ENCODE measurements at places on chromosomes 6 and 20. TPM values are rescaled to one million over a fixed set of nuclear protein-coding genes. Genes with fewer than 3 reads are reported as not detected.

DNA sequence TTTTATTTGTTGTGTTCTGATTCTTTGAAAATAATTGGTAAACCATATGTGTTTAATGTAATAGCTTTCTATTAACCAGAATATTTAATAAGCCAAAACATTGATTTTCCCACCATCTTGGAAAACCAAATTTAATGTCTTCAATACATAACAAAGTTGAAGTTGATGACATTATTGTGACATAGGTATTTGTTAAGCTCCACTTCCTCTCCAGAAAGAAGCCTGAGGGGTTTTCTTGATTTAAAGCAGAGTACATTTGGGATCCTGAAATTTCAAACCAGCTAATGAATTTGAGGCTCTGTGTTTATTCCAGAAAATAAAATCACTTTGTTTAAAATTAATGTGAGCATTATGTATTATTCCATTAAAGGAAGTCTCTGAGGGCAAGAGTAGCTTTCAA, 106.3 kb downstream of the PERP start:
- no peak for DNase-seq

TPMT gene
- 15.3 TPM for total RNA-seq

- DNase-seq, result no peak
Measured at GRCh38 chr6:79571030-79571367, 33.8 kb upstream of the LCA5 start.

PDYN gene
- not detected for total RNA-seq

- DNase-seq, result no peak
Measured at GRCh38 chr6:155473741-155474140, 18.1 kb upstream of the NOX3 start.

C6orf163 gene
- 2.0 TPM for total RNA-seq

GRCh38 chr6:139625998-139626975, 251.8 kb upstream of the CITED2 start:
- no peak for DNase-seq

GRCh38 chr6:36805917-36806316, 33.3 kb downstream of the CPNE5 start:
- no peak for DNase-seq

DNA sequence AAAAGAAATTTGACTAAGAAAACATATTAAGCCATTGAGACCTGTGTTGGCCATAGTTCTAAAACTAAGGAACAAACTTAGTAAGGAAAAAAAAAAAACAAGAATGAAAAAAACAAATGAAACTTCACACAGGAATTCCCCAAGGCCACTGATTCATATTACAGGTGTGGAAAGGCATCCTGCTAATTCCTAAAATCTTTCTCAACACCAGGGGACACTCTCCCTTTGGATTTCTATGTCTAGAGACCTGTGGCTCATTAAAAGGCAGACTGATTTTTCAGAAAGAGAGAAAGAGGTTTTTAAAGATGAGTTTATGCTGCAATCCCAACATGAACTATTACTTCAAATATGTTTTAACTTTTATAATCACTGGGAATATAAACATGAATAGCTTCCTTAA, at the start of gene OR12D1:
OR12D1 (plus strand) TSS at position 341 of the 400 bp plus-strand sequence.
- no peak for DNase-seq

EPHA7 gene
- 9.1 TPM for total RNA-seq

- DNase-seq, result no peak
Measured at GRCh38 chr6:123859291-123859690, 55.6 kb downstream of the NKAIN2 start.

FAM110A gene
- 1.2 TPM for total RNA-seq

DNA sequence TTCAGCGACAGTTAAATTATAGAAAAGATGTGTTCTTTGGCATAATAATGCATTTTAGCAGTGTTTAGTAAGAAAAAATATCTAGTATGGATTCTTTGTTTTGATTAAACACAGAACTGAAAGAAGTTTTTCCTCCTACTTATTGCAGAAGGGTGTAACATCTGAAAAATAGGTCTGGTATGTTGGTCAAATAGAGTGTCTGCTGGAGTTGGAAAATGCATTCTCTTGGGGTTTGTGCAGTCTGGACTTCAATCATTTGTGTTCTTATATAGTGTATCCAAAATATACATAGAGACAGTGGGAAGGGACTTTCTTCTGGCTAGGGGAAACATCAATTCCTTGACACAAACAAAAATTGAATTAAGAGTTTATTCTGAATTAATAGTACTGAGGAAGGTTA, 132.4 kb upstream of the MAN1A1 start:
- no peak for DNase-seq

GRCh38 chr20:11338496-11339306, 579.0 kb upstream of the BTBD3 start:
- no peak for DNase-seq

DNA sequence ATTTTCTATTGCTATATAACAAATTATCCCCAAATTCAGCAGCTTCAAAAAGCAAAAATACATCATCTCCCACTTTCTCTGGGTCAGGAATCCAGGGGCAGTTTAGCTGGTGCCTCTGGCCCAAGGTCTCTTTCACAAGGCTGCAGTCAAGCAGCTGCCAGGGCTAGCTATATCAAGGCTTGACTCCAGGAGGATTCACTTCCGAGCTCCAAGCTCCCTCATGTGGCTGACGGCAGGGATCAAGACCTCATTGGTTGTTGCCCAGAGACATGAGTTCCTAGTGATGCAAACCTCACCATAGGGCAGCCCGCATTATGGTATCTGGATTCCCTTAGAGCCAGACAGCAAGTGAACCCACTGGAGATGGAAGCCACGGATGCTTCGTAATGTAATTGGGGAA, 1.3 kb upstream of the VNN1 start:
- DNase-seq, result no peak

GRCh38 chr6:168615837-168616236, 174.9 kb downstream of the SMOC2 start:
- no peak for DNase-seq

BNIP5 gene
- not detected for total RNA-seq

GRCh38 chr6:47788498-47788884, 6.7 kb downstream of the OPN5 start:
- no peak for DNase-seq

HCK gene
- total RNA-seq, result 5.5 TPM

DNA sequence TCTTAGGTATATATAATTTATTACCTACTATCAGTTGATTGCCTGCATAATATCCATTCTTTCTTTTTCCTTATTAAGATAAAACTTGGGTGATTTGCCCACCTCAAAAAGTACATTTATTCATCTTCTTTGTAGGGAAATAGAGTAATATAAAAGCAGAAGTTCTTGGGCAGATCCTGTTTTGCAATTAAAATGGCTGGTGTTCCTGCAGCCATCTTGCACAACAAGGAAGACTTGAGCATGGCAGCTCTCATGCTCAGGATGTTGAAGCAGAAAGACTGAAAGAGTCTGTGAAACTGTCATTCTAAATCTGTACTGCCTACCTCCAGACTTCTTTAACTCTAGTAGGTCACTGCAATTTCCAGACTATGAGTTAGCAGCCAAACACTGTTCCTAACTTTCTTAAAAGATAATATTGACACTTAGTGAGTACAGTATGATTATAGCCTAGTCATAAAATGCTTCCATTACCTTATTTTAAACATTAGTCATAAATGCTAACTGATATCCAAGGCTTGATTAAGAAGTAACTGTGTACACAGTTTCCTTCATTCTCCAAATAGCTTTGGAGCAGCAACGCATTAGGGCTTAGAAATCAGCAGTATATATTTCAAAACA, 24.6 kb upstream of the HTR1B start:
- DNase-seq, result no peak

GRCh38 chr6:127030836-127031235, 87.6 kb upstream of the RSPO3 start:
- DNase-seq, result no peak

GRCh38 chr6:16918586-16918985, 157.3 kb upstream of the ATXN1 start:
- DNase-seq, result no peak

GRCh38 chr20:10064611-10065010, 29.8 kb downstream of the ANKEF1 start:
- no peak for DNase-seq

DNA sequence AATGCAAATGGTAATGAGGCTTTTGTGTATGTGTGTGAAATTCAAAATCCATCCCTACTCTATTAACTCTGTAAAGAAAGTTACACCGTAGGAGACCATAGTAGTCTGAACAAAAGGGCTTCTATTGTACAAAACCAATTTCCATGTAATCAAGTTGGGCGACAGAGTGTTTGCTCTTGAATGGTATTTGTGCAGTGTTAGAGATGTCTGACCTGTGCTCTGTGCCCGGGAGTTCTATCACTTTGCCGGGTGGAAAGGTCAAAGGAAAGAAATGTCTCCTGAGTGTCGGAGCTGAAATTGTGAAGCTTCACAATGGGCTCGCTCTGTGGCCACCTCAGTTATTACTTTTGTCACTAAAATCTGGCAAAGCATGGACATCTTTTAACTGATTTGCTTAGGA, 312.0 kb downstream of the SAMD5 start:
- no peak for DNase-seq

GRCh38 chr20:34175879-34176278, 63.8 kb upstream of the EIF2S2 start:
- DNase-seq, result no peak

- no peak for DNase-seq
Measured at GRCh38 chr6:77972334-77972733, 319.5 kb downstream of the MEI4 start.

DNA sequence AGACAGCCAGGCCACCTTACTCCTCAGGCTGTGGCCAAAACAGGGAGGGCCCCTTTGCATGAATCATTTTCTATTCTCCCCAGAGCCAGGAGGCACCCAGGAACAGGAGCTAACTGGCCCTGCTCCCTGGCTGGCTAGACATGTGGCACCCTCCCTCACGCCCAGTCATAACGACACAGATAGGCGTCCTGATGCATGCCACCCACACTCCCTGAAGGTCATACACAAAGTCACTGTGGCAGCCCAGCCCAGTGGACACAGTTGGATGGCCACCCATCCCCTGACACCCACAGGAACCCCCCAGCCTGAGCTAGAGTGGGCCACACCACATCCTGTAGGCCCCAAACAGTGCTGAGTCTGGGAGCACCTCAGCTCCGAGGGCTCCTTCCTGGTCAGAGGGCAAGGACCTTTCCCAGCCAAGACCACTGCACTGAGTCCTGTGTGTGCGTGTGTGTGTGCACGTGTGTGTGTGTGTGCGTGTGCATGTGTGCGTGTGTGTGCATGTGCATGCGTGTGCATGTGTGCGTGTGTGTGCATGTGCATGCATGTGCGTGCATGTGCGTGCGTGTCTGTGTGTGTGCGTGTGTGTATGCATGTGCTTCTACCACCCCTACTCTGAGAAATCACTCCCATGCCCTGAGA, 21.6 kb downstream of the TFEB start:
- peak; percentile 71 for DNase-seq

Data from heart right ventricle (tissue), 16 donors.